Right renal cortex interstitium (tissue), 3 donors: ENCODE measurements at places on chromosomes 6 and 20. TPM values are rescaled to one million over a fixed set of nuclear protein-coding genes. Genes with fewer than 3 reads are reported as not detected.

DNA sequence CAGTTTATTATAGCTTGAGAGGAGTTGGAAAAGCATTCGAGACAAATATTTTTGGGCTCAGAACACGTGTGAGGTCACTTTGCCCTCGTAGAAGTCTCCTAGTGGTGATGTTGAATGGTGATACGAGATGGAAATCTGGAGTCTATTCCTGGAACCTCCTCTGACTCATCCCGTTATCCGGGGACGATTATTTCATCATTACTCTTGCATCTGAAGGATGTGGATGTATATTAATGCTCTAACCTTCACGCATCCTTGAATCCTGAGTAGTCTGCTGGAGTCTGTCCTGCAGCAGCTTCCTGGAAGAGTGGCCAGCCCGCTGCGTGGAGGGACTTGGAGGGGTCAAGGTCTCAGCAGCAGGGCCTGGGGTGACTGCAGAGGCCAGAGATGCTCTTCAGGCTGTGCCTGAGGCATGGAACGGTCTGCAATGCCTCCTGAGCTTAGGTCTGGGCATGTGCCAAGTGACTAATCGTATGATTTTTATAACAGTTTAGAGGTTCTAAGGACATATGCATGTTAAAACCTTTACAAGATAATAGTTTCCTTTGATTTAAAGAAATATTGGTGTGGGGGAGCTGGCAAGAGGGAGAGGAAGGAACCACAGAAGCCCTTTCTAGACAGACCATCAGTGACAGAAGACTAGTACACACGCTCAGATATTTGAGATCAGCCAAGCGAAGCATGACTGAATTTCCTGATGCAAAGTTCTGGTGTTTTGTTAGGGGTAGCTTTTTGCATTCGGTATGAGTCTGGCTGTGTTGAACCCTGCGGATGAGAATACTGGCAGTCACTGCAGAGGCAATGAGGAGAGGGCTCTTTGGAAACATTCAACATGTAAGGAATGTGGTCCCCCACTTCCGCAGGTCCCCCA is 400.2 kb downstream of the QKI start:
- no peak for DNase-seq

GRCh38 chr6:83517500-83517899 is 5.2 kb downstream of the PRSS35 start:
- no peak for DNase-seq

- no peak for DNase-seq
Measured at GRCh38 chr6:149234051-149234962, 83.2 kb upstream of the TAB2 start.

GRCh38 chr6:11459079-11459610 is 78.4 kb upstream of the TMEM170B start:
- no peak for DNase-seq

DNA sequence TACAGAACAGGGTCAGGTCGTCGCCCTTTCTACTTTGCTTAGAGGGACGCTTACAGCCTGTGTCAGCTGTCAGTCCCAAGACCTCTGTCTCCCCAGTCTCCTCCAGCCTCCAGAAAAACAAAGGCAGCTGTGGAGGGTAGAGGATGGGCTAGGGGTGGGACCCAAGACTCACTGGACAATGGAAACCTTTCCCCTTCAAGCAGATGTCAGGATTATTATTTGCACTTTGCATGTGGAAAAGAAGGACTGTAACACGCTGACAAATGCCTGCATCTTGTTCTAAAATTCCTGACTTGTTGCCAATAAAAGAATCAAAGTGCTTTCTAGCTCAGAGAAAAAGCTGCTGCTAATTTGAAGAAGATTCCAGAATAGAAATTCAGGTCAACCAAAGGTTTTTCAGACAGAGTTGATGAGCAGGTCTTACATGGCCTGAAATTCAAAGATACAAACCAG is 58.7 kb downstream of the SNX5 start:
- DNase-seq, result no peak

DNA sequence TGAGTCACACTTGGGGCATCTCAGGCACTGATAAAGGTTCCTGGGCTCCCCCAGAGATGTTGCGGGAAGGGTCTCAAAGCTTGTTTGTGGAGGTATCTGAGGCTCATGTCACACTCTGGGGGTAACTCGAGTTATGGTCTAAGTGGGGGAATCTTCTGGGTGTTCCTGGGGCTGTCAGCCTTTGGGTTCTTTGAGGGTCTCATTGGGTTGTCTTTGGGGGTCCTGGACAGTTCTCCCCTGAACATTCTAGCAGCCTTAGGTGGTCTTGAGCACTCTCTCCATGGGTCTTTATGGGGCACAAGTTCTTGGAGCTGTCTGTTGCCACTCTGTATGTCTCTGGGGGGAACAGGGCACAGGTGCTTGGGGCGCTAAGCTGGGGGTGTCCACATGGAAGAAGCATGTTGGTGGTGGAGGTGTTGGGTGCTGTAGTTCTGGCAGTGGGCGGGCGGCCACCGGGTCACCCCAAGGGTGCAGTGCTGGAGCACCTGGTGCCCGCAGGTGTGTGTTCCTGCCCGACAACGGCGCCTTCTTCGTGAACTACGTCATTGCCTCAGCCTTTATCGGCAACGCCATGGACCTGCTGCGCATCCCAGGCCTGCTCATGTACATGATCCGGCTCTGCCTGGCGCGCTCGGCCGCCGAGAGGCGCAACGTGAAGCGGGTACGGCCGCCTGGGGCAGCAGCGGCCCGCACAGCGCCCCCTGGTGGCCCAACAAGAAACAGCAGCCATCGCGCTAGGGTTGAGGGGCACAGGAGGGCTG is 7.1 kb upstream of the CAPN11 start:
- no peak for DNase-seq

The ID1 gene
- polyA plus RNA-seq, result 147 TPM

The OR2J3 gene
- not detected for polyA plus RNA-seq

The DPPA5 gene
- polyA plus RNA-seq, result not detected

The RIPOR2 gene
- 10.6 TPM for polyA plus RNA-seq

The NHLRC1 gene
- 1.9 TPM for polyA plus RNA-seq

The SHLD1 gene
- polyA plus RNA-seq, result 9.0 TPM
